Activated naive CD4-positive, alpha-beta T cell (primary cell): ENCODE measurements at places on chromosomes 6 and 20.

- DNase-seq = no peak
These were observed 9.6 kb downstream of the TMEM239 start for GRCh38 chr20:2825761-2826160.

DNA sequence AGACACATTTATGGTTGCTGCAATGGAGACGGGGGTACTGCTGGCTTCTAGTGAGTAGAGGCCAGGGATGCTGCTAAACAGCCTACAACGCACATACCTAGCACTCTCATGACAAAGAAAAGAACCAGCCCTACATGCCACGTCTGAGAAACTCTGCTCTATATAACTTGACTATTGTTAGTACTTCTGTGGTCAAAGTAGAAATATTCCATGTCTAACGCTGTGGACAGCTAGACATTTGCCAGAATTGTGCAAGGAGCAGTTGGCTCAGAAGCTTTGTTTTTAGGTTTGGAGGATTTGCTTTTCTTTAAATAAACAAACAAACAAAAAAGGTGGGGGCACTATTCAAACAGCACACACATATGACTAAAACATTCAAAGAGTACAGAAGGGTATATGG is 20.5 kb downstream of the UBE2V1 start:
- DNase-seq = no peak

- no peak for DNase-seq
These were observed 8.9 kb downstream of the TREM1 start for GRCh38 chr6:41277605-41278004.

DNA sequence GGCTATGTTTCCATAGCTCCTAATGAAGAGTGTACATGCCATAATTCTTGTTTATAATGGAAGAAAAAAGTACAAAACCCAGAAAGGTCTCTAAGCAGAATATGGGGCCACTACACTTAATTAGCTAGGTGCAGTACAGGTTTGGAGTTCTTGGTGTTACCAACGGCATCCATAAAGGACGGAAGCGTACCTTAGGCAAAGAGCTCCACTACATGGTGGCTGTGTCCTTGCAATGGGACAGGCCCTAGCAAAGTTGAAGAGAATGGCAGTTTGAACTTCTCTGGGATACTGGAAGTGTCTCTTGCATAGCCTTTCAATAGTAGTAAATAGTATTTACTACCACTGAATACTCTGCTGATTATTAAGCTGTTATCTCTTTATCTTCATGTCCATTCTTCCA is 371.7 kb upstream of the MMS22L start:
- DNase-seq = no peak

DNA sequence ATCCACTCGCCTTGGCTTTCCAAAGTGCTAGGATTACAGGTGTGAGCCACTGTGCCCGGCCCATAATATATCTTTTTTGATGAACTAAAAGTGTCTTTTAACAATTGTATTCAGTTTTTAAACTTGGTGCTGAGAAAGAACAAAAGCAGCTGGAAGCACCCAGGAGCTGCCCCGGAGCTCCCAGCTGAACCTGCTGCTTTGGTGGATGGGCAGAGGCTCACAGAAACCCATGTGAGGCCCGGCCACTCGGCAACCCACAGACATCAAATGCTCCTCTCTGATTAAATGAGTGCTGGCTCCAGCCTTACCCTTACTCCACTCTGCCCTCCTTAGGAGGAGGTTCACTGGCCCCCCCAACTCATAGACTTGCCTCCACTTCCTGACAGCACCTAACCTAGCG is 59.4 kb upstream of the FRMD1 start:
- DNase-seq = no peak

DNA sequence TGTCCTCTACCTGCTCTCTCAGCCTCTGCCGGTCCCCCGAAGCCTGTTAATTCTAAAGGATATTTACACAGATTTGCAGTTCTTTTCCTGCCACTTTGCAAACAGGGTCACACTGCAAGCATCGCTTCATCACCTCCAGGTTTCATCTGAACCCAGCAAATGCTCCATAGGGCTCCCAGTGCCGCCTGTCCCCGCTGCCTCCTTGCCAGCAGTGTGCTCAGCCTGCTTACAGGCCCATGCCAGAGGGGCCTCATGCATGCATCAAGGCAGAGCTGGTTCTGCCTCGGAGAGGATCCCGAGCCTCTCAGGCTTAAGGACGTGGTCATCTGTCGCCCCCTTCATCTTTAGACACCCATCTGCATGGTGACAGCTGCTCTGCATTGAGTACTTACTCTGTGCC is 10.5 kb downstream of the SIRPA start:
- no peak for DNase-seq

DNA sequence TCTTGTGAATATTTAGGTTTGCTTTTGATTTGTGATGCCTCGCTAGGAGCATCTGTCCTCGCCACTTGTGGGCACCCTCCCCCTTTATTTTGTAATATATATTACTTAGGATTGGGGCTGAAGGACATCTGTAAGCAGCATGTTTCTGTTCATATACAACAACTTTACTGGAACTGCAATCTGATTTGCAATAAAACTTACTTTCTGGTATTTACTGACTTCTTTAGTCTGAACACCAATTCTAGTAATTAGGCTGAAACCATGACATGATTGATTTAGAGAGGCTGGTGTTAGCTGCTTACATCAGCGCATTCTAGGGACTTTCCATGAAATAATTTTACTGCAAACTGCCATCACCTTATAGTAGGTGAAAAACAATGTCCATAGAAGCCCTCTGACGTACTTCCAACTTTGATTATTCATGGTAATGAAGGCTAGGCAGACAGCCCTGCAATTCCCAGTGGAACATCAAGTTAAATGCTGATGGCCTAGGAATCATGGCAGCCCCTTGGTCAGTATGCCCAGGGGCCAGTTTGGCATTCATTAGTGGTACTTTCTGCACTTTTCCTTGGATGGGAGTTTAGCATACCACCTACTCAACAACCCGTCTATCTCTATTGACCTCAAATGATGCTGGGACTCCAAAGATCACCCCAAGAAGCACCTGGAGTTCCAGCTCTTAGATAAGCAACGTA is 132.9 kb upstream of the MCHR2 start:
- DNase-seq = no peak

DNA sequence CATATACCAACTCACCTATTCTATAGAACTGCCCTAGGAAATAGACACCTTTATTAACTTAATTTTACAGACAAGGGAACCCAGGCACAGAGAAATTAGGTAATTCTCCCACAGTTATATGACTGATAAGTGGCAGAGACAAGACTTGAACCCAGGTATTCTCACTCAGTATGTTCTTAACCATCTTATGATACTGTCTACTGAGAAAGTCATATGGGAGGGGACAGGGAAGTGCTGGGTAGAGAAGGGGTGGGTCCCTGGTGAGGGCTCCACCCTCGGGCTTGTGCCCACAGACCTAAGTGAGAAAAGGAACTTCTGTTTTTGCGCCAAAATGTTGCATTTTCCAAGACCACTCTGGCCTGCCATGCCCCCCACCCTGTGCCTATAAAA is 123.5 kb downstream of the RNF144B start:
- DNase-seq = no peak

DNA sequence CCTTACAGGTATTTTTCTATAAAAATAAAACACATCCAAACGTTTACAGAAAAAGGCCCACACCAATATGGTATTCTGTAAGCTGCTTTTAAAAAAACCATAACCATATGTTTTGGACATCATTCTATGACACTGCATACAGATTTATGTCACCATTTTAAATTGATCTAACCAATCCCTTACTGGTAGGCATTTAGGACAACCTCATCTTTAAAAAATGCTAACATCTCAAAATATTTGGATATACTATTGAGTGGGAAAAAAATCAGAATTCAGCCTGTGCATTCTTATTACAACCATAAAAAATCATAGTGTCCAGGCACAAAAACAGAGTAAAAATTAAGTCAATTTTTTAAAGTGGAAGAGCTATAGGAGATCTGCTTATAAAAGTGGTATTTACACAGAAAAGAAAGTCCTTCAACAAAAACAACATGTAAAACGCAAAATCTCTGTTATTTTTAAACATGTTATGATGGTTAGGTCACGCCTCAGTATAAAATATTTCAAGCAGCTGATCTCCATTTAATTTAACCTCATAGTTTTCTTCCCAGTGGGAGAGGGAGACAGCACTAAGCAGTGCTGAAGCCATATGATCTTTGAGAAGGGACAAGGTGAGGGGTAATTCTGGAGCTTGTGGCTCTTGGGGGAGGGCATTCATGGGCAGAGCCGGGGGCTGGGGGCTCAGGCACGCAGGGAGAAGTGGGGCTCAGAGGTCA is 21.2 kb downstream of the TRAM2 start:
- DNase-seq = no peak

GRCh38 chr6:124560873-124561567 is 401.2 kb upstream of the RNF217 start:
- no peak for DNase-seq
